ENCODE measurements at places on chromosomes 4 and X.

- DNase-seq: no peak
Measured at GRCh38 chr4:164997324-164997723, 19.9 kb upstream of the TRIM61 start.

GRCh38 chr4:138311771-138312535 is 69.8 kb upstream of the SLC7A11 start:
- no peak for DNase-seq

DNA sequence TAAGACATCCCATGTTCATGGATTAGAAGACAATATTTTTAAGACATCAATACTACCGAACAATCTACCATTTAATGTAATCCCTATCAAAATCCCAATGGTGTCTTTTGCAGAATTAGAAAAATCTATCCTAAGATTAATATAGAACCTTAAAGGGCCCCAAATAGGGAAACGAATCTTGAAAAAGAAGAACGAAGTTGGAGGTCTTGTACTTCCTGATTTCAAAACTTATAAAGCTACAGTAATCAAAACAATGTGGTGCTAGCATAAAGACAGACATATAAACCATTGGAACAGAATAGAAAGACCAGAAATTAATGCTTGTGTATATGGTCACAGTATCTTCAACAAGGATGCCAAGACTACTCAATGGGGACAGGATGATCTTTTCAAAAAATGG is 42.0 kb downstream of the CENPE start:
- DNase-seq: no peak

DNA sequence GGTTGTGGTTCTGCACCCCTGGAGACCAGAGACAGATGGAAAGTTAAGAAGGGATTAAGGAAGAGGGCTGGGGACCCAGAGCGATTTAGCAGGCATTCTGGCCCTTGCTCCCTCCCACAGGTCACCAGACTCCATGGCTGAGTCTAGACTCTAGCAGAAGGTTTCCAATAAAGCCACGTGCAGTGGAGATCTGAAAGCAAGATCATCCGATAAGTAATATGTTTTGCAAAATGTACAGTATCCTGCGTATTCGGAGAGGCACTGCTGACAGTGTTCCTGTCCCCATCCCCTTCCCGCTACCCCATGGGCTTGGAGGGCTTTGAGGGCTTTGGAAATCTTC is 531 bp upstream of the GPRIN3 start:
- no peak for DNase-seq

Measured in activated CD4-positive, alpha-beta T cell treated with anti-CD3 and anti-CD28 coated beads for 1 hour (primary cell).